ENCODE measurements at places on chromosomes 3 and 15. TPM values are rescaled to one million over a fixed set of nuclear protein-coding genes. Genes with fewer than 3 reads are reported as not detected.

The CFAP20DC gene
- total RNA-seq = 4.2 TPM

The SLC2A2 gene
- not detected for total RNA-seq

The MOBP gene
- not detected for total RNA-seq

The TRIM71 gene
- total RNA-seq = not detected

The DNASE1L3 gene
- total RNA-seq = 0.43 TPM

The WDR72 gene
- total RNA-seq = not detected

The KLHL40 gene
- not detected for total RNA-seq

The THAP10 gene
- total RNA-seq = 2.4 TPM

The GPR87 gene
- total RNA-seq = not detected

The ANKRD34C gene
- not detected for total RNA-seq

The CHSY1 gene
- 70.0 TPM for total RNA-seq

The ADGRG7 gene
- total RNA-seq = not detected

The TAMM41 gene
- 14.0 TPM for total RNA-seq

The PARP16 gene
- 8.9 TPM for total RNA-seq

The EFCAB12 gene
- 0.22 TPM for total RNA-seq

The SNX22 gene
- total RNA-seq = 0.13 TPM

The CPLX3 gene
- not detected for total RNA-seq

The CXCR6 gene
- not detected for total RNA-seq

The EFHB gene
- total RNA-seq = 4.2 TPM

The UTS2B gene
- total RNA-seq = 0.52 TPM

The VEPH1 gene
- 55.6 TPM for total RNA-seq

The ZNF280D gene
- total RNA-seq = 84.5 TPM

The ABHD6 gene
- total RNA-seq = 5.9 TPM

The STAC gene
- 0.13 TPM for total RNA-seq

The HSPBAP1 gene
- total RNA-seq = 14.1 TPM

The PRSS50 gene
- under 0.01 TPM for total RNA-seq

The PROS1 gene
- total RNA-seq = 59.1 TPM

The TMEM45A gene
- 99.8 TPM for total RNA-seq

The ACTC1 gene
- total RNA-seq = 1.2 TPM

The MYO5A gene
- 69.9 TPM for total RNA-seq

The CACNA2D3 gene
- total RNA-seq = 17.7 TPM
